ENCODE measurements at places on chromosomes 3 and 15.

- DNase-seq, result no peak
These were observed 135.4 kb upstream of the CBLB start for GRCh38 chr3:106004137-106004681.

DNA sequence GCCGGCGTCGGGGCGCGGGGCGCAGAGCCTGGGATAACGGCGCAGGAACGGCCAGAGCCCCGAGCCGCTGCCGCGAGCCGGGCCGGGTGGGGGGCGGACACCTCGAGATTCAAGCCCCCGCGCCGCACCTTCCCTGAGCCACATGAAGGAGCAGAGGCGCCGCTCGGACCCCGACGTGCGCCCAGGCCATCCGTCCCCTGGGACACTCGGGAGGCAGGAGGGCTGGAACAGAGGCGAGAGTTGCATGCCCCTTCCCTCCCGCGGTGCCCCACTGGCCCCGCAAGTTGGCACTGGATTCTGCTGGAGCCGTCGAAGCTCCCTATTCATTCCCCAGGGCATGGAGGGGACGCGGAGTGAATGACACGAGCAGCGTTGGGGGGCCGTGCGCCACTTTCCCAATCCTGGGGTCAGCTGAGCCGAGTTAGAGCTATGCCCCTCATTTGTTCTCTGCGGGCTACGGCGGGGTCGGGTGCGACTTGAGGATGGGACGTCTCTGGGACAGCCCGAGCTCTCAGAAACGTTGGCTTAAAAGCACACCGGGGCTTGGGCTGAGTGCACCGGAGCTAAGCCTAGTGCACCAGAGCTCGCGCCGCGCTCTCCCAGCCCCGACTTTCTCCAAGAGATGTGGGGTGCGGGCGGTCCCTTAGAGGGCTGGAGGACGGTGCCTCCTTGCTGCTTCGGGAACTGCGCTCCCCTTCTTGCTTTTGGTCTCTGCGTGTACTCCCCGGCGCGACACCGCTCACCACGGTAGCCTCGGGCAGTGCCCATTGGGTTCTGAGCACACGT, 588 bp downstream of the SLC6A1 start:
- no peak for DNase-seq

DNA sequence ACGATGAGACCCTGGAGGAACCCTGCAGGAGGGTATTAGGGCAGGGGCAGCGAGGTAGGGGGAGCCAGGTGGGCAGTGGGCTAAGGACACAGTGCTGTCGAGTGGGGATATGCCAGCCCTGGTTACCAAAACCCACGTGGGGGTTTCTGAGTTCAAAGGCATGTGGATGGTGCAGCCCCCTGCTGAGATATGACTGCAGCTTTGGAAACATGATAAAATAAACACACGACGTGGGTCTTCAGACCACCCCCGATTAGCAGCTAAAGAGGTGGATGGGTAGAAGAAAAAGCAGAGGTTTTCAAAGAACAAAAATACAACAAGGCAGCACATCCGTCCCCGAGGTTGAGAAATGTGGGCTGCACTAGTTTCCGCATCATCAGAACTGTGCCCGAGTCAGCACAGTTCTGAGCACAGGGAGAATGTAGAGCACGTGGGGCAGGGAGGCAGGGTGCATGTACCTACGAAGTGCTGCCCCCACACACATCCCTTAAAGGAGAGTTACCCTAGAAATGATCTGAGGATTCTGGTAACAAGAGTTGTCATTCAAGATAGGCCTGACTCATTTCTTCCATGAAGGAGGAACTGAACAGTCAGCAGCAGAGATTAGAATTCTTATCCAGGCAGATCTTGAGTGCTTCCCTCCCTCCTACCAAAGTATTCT, 121.3 kb downstream of the RPLP1 start:
- no peak for DNase-seq

GRCh38 chr3:129413687-129414506, 14.5 kb downstream of the EFCAB12 start:
- no peak for DNase-seq

GRCh38 chr3:184531626-184532280, 29.8 kb upstream of the EPHB3 start:
- DNase-seq, result no peak

DNA sequence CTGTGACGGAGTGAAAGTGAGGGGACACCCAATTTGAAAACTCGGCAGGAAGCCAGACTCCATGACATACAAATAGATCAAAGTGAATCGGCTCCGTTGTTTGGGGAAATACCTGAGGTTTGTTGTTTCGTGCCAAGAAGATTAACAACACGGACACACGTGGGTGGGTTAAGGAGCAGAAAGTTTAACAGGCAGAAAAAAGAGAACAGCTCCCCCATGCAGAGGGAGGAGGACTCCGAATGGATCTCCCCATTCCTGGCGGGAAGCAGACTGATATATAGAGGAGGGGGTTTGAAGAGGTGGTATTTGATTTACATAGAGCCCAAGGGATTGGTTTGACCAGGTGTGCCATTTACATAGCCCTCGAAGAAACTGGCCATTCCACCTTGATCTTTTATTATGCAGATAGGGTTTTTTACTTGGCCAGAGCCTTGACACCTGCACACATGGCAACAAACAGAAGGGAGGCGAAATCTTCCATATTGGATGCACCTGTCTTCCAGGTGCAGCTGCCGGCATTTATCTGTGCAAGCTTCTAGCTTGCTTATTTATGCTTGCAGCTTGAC, 4.8 kb upstream of the SACM1L start:
- DNase-seq, result no peak

DNA sequence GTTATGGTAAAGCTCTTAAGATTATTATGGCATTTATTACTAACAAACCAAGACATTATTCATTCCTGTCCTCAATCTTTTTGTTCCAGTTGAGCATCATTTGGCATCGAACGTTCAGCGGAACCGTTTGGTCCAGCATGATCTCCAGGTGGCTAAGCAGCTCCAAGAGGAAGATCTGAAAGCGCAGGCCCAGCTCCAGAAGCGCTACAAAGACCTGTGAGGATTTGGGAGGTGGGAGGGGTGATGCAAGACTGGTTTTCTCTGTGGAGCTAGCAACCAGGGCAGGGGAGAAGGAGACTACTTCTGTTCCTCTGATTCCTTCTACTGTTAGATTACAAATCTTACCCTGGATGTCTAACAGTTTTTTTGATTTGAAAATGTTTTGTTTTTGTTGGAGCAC, 27.6 kb upstream of the UTS2B start:
- DNase-seq, result no peak

DNA sequence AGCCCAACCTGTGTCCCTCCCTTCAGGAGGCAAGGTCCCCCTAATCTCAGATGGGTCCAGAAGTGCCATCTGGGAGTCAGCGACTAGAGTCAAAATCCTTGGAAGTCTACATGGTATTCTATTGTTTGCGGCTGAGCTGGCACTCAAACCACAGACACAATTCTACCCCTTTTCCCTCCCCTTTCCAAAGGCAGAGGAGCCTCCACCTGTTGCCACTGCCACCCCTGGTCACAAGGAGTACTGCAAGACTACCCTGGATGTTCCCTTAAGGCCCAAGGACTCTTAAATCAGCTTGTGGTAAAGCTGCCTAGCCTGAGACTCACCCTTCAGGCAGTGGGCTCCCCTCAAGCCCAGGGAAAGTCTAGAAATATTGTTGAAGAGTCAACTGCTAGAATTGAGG, 4.3 kb upstream of the OR5H6 start:
- DNase-seq, result no peak

DNA sequence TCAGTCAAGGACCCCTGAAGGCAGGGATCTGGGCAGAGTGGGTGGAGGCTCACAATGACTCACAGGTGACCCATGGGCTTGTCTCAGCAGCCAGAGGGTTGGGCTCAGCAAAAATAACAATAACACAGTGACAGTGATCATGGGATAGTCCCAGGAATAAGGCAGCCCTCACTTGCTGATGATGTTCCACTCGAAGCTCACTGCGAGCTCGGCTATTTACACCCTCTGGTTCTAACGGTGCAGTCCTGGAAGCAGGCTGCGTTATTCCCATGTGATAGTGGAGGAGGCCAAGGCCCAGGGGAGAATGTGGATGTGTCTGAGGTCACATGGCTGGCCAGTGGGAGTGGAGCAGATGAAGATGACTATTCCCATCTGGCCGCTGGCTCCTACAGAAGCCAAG, 16.2 kb downstream of the CCDC33 start:
- no peak for DNase-seq

DNA sequence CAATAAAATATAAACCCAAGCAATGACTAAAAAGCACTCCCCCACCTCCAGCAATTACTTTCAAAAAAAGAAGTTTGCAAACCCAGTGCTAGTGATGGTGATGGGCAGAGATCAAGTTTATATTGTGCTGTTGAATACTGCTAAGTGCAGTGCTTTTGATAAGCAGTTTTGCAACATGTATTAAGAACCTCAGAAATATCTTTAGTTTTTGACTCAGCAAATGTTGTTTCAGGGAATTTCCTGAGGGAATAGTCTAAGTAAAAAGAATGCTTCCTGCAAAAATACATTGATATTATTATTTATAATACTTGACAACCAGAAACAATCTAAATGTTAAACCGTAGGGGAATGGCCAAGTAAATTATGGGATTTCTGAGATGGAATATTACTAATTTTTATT, 69.3 kb downstream of the ADAMTSL3 start:
- DNase-seq, result no peak

GRCh38 chr3:108664266-108664665, 74.7 kb downstream of the DZIP3 start:
- no peak for DNase-seq

- DNase-seq, result no peak
These were observed 16.7 kb downstream of the WDR48 start for GRCh38 chr3:39068556-39068955.

GRCh38 chr3:169458752-169459151, 204.8 kb downstream of the MECOM start:
- DNase-seq, result no peak

DNA sequence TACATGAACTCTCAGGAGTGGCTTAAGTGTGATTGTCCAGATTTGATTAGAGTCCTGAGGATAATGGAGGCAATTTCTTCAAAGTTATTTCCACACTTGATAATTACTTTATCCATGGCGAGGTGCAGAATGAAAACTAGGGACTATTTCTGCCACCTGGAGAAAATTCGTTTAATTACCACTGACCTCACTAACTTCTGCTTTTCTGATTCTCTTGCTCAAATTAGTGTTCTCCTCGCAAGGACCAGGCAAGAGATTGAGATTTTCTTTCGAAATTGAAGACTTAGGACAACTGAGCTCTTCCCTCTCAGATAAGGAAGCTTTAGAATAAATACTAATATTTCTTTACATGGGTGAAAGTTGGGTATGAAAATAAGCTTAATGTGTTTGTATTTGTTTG, 135.2 kb downstream of the RYR3 start:
- DNase-seq, result no peak

DNA sequence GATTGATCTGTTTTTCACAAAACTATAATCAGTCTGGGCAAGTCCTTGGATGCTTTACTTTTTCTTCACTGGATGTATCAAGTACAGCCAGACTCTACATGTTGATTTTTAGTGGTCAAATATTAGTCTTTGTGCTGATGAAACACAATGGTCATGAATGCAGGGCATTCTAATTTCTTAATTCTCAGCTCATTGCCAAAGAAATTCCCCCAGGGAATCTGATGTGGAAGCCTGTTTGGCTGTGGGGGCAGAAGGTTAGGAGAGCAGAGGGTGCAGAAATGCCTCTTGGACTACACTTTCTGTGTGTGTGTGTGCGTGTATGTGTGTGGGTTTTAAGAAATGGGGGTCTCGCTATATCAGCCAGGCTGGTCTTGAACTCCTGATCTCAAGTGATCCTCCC, 48.7 kb upstream of the HACD2 start:
- DNase-seq, result no peak

DNA sequence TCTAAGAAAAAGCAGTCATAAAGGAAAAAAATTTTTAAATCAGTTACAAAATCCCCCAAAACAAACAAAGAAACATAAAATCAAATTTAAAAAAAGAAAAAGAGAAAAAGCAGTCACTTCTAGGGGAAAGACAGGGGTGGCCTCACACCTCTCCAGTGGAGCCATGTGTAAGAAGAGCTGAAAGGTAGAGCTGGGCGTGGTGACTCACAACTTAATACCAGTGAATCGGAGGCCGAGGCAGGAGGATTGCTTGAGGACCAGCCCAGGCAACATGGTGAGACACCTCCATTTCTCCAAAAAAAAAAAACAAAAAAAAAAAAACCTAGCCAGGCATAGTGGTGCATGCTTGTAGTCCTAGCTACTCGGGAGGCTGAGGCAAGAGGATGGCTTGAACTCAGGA, 14.7 kb downstream of the MESD start:
- no peak for DNase-seq

- DNase-seq, result no peak
These were observed 3.0 kb upstream of the MRPS22 start for GRCh38 chr3:139340784-139341183.

DNA sequence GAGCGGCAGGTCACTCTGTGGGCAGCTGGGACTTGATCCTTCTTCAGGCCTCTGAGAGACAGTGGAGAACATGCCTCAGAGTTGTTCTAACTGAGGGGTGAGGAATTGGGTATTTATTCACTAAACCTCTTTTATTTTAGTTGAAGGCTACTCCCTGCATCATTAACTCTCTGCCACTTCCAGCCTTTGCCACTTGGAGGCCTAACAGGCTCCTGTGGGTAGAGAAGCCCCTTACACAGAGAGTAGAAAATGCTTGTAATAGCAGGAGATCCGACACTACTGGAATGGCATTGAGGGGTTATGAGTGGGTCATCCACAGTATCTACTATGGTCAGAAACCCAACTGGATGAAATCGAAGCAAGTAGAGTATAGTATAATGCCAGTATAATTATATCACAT, 81.7 kb downstream of the RYR3 start:
- no peak for DNase-seq

DNA sequence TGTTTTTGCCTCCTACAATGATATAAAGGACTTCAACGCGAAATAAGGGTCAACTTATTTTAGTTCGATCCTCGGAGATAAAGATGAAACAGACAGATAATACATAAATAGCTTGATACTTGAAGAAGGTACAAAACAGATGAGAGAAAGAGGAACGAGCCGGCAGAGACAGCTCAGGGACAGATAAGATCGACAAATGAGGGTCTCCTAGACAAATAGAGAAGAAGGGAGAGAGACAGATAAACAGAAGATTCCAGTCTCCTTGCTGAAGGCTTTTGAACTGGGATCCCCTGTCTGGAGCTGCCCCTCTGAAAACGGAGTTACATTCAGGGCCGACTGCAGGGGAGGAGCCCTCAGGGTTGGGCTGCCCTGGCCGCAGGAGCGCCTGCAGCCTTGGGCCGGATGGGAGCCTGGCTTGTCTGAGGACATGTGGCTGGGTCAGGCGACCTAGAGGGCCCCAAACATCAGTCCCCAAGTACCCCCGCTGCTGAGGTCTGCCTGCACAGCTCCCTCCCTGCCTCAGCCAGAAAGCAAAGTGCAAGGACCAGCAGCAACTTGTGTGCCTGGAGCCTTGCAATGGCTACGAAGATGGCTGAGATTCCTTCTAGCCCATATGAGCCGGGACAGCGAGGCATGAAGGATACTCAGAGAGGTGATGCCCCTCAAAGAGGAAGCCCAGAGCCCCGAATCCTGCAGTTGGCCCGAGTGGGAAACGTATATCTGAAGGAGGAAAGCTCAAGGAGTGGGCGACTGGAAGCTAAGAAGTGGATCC, 926 bp upstream of the SKOR1 start:
- no peak for DNase-seq

DNA sequence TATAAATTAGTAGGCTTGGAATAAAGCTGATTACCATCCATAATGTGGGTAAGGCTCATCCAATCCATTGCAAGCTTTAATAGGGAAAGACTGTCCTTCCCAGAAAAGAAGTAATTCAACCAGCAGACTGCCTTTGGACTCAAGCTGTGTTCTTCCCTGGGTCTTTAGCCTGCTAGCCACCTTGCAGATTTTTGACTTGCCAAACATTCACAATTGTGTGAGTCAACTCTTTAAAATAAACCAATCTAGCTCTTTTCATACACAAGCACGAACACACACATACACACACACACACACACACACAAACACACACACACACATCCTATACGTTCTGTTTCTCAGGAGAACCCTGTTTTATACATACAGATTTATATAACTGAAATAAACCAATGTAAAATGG, 248.1 kb downstream of the NAALADL2 start:
- no peak for DNase-seq

Data from activated T-cell treated with anti-CD3 and anti-CD28 coated beads for 1 hour (primary cell).